Effector memory CD4-positive, alpha-beta T cell (primary cell): ENCODE measurements at places on chromosomes 16 and 17.

- no peak for DNase-seq
These were observed 4.4 kb downstream of the PDIA2 start for GRCh38 chr16:287298-287811.

GRCh38 chr17:59331929-59332748 lies 684 bp downstream of the YPEL2 start:
- DNase-seq = no peak

DNA sequence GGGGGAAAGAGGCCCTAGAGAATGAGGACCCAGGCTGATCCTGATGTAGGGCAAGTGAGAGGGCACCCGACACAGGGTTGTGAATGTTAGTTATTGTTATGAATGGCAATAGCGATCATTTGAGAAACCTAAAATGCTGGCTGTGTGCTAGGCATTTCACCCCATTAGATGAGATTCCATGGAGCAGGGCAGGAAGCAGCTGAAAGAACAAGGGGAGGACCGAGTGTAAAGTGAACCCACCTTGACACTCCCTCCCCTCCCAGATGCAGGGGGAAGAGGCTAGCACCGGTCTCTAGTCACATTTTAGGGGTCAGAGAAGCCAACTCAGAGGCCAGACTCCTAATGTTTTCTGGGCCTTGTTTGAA lies 553 bp upstream of the CORO6 start:
- DNase-seq = no peak

DNA sequence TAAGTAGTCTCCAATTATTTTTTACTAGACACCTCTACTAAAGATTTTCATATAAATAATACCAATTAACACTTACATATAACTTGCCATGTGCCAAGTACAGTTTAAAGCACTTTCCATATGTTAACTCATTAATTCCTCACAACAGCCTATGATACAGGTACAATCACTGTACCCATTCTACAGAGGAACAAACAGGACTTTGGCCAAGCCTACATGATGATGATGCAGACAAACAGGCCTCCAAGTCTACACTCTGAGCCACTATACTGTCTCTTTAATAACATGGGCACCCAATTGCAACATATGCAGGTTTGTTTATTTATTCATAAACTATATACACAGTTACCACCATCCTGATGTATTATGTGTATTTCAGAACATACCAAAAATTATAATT lies 46.0 kb downstream of the TOX3 start:
- DNase-seq = no peak

DNA sequence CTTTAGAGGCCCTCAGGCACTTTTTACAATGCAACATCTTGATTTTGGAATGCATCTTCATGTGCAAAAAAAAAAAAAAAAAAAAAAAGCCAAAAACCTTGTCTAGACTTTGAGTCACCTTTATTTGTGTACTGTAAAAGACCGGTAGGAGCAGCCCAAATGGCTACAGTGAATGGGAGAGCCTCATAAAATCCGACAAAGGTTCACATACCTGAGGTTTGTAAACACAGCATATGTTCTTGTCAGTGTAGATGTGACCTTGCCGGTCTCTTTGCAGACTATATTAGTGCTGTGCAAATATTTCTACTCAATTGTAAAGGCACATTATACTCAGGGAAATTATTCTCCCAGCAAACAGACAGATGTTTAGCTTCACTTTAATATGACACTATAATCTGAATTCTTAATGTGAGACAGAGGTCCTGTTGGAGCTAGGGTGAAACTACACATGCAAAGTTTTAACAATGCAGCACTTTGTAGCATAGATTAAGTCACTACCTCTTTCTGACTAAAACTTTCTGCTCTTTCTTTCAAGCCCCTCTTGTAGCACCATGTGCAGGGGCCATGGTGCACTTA lies 211.3 kb downstream of the CA10 start:
- no peak for DNase-seq

- DNase-seq = no peak
These were observed 93.5 kb downstream of the NXN start for GRCh38 chr17:885971-886571.

DNA sequence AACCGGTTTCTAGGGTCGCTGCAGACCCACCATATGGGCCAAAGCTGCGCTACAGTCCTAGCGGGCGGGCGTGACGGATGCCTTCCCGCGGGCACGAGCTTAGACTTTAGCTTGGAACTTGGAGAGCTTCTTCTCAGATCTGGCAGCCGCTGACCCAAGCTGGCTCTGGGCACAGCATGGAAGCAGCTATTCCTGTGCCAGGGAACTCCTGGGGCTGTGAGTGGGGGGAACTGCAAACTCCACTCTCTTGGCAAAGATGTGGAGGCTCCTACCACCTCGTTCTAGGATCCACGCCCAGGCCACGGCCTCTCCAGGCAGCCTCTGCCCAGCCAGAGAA lies 8.8 kb downstream of the FAAP100 start:
- DNase-seq = no peak

- DNase-seq = no peak
These were observed 36.7 kb upstream of the ABCA5 start for GRCh38 chr17:69363488-69364210.

- DNase-seq = no peak
These were observed 93.6 kb downstream of the CYLD start for GRCh38 chr16:50835358-50836060.

GRCh38 chr16:31451681-31452351 lies 7.5 kb upstream of the ARMC5 start:
- no peak for DNase-seq

GRCh38 chr17:82227629-82228277 lies 1.1 kb upstream of the SLC16A3 start:
- DNase-seq = no peak

DNA sequence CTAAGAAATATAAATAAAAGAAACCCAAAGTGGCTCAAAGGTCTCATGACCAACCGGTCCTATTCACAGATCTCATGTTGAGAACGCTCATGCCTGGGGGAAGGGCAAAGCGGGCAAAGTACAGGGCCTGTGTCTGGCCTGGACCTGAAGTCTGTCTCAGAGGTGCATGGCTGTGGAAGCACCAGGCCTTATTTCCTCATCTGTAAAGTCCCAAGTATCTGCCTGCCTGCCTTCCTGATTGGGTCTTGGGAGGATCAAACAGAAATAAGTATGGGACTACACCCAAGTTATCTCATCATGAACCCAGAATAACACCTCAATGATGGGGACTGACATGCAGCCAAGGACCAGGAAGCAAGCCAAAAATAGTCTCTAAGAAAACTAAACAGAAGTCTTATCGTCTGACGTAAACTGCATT lies 14.2 kb downstream of the AXIN2 start:
- no peak for DNase-seq

DNA sequence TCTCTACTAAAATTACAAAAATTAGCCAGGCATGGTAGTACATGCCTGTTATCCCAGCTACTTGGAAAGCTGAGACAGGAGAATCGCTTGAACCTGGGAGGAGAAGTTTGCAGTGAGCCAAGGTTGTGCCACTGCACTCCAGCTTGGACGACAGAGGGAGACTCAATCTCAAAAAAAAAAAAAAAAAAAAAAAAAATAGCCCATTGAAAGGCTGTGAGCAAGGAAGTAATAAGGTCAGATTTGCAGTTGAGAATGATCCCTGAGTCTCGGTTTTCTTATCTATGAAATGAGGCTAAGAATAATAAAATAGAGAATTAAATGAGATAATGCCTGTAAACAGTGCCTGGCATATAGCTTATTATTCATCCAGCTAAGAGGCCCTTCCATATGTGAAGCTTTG lies 1.3 kb upstream of the PDK2 start:
- no peak for DNase-seq

DNA sequence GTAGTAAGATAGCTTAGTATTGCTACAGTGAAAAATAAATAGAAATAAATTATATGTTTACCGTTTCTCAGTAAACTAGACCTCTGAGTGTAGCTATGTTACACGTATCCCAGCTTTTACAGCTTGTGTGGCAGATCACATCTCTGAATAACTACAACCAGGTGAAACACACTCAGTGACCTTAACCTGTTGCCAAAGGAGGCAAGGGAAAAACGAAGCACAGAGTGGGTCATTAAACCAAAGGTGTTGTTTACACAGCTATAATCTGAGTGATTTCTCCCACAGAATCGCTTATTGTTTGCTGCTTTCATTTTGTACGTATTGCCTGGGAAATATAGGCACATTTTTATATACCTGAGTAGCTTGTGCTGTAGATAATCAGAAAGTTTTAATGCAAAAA lies 688.2 kb upstream of the KIF2B start:
- no peak for DNase-seq

GRCh38 chr16:1468426-1468810 lies 6.4 kb downstream of the CLCN7 start:
- DNase-seq = no peak

DNA sequence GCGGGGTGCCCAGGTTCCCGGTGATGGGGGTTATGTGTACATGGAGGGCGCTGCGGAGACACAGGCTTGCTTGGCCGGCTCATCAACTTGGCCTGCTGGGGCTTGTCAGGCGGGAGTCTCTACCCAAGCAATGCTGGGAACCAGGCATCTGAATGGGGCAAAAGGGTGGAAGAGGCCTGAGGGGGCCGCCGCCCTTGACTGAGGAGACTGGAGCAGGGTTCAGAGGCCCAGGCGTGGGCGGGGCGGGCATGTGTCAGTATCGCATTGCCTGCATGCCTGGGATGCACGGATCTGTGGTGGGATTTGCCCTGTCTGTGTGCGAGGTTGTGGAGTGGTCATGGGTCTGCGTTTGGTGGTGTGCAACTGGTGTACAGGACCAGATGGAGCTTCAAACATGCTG lies 21.1 kb downstream of the ARHGAP23 start:
- no peak for DNase-seq

DNA sequence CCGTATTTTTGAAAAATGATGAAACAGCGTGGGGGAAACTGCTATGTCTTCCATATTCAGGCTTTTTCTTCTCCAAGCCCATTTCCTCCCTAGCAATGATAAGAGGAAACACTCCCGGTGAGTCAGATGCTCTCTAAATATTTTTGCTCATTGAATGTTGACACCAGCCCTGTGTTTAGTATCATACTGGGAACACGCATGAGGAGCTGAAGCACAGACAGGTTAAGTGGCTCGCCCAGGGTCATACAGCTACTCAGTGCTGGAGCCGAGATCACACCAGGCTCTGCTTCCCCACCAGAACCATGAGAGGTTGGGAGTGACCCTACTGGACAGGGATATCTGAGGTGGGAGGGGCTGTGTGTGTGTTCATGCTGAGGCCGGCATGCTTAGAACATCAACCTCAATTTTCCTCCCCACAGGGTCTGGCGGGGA lies 37.8 kb upstream of the ADGRG1 start:
- no peak for DNase-seq

DNA sequence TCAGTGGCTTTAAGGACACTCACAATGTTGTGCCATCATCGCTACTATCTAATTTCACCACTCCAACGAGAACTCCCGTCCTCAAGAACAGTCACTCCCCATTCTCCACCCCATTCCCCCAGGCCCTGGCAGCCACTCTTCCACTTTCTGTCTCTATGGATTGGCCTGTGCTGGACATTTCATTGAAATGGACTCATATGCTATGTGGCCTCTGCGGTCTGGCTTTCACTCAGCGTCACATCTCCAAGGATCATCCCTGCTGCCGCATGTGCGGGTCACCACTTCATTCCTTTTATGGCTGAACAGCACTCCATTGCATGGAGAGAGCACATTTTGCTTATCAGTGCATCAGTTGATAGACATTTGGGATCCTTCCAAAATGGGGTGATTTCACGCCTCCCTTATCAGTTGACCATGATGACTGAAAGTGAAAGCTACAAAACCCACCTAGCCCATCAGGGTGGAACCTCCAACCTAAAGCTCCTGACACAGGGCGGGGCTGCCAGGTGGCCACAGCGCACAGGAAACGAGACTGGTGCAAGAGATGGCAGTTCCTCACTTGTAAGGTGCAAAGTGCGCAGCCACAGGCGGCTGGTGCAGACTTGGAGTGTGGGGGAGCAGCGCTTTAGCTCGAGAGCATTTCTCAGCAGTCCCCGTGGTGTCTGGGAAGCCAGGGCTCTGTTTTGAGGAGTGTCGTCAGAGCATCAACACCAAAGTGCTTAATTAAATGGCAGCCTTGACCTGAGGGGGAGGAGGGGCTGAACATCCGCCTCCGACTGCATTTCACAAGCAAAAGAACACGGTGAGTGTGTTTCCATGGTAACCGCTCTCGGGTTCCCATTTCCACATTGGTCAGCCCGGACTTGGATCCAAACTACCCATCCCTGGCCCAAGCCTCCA lies 23.8 kb downstream of the COTL1 start:
- peak; percentile 63 for DNase-seq

DNA sequence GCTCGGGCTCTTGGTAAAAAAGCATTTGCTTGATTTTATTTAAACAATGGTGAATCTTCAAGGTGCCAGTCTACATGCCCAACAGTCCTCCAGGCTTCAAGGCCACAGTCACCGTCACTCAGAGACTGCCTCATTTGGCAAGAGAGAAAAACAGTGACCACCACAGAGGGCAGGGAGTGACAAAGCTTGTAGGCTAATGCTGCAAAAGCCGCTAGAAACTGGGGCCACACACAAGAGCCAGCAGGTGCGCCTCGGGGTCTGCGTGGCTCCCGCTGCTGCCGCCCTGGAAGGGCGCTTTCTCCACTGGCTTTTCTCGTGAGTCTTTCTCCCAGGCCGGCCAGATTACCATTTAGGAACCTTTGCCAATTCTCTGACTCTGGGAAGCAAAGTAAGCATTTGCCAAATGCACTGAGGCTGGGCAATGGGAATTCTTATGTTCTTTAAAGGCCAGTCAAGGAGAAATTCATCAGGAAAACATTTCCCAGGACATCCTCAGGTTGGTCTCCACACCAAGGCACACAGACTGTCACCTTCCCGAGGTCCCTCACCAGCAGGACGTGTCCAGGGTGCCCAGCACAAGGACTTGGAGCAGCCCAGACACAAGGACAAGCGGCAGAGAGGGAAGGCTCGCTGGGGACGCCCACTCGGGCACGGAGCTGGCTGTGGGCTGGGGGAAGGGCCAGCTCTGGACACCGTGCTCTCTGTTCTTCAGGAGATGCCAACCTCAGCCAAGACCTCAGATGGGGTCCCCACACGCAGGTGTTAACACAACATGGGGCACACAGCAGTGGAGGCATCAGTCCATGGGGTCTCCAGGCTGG lies 12.5 kb upstream of the C16orf95 start:
- no peak for DNase-seq

DNA sequence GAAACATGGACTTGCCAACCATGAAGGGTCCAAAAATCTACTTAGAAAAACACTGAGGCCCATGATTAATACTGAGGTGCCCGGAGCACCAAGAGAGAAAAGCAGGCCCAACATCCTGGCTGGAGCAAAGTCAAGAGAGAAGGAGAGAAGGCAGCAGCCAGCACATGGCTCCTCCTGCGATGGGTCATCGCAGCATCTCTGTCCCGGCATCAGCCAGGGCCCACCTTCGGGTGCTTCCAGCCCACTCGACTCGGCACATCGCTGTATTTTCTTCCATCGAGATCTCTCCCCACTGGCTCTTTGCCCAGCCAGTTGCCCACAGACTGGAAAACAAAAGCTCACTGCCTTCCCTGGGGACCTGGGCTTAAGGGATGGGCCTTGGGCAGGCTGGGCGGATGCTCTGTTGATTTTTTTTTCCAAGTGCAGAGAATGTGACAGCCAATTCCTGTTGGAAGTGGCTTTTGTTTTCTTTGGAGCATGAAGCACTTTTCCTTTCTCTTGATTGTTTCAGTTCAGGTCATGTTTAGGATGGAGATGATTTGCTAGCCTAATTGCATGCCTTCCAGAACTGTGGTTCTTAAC lies 58.1 kb downstream of the CYB5B start:
- DNase-seq = no peak
